Ascending aorta (tissue), 2 donors: ENCODE measurements at places on chromosomes 16 and 17.

GRCh38 chr17:43092901-43093300, 32.3 kb downstream of the BRCA1 start:
- no peak for DNase-seq

DNA sequence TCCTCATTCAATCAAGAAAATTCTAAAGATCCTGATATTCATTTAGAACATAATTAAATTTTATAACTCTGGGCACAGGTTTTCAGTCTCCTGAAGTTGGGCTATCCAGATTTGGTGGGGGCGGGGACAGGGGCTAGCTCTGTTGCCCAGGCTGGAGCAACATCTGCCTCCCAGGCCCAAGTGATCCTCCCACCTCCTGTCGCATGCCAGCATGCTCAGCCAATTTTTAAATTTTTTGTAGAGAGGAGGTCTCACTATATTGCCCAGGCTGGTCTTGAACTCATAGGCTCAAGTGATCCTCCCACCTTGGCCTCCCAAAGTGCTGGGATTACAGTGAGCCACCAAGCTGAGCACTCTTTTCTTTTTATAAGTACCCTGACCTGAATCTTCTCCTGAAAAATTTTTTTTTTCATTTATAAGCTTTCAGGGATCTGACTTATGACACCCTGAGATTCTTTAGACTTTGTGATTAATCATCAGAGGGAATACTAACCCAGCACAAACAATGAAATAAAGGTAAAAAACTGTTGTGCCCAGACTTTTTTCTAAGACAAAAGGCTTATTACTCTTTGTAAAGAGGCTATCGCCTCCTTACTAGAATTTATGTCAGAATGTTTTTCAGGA, 62.6 kb downstream of the TUBD1 start:
- DNase-seq: no peak

DNA sequence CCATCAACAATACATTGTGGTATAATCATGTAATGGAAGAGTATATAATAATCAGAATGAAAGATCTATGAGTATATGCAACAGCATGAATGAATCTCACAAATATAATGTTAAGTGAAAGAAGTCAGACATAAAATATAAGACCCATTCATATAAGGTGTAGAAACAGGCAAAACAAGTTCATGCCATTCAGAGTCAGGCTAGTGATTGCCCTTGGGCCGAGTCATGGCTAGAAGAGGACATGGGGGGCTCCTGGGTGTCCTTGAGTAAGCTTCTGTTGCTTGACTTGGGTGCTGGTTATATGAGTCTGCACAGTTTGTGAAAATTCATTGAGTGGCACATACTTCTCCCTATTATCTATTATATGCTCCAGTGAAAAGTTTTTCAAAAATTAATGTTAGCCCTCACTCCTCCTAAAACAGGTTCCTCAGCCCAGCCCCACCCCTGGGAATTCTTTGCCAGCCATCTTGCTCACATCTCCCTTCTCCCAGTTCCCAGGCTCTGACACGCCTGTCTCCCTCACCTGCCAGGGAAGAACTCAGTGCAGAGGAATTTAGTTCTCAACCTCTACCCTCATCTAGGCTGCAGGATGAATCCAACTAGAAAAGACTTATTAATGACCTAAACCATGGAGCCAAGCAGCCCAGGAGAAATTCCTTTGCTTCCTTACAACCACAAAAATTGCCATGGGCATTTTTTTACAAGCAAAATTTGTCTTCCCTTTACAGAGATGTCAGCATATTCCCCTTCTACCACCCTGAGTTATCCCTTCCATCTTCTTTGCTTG, 52.4 kb upstream of the NFAT5 start:
- DNase-seq: no peak

DNA sequence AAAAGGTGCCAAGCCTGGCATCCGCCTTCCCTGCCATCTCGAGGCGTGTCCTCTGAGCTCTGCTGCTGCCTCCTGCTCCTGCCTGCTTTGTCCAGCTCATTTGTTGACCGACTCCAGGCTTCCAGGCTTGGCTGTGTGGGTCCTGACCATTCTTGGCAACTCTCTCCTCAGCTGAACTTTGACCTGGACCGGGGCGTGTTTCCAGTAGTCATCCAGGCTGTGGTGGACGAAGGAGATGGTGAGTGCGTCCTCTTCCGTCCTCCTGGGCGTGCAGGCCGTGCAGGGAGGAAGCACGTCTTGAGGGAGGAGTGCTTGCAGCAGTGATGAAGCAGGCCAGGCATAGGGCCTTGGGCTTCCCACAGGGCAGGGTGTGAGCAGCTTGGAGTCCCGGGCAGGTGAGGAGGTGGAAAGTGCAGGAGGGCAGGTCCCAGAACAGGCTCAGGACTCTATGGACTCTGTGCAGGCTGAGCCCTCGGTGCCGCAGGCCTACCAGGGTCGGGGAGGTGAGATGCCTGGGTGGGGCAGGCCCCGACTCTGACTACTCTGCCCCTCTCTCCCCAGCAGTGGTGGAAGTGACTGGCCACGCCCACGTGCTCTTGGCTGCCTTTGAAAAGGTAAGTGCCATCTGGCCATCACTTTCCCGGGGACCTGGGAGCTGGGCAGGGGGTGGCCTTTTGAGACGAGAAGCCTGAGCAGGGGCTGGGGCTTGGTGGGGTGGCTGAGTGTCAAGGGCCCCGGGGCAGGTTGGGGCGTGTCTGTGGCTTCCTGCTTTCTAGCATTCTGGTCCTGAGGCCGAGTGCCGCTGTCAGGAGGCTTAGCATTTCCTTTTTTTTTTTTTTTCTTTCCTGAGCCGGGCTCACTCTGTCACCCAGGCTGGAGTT, 28.6 kb upstream of the NUDT16L1 start:
- no peak for DNase-seq

DNA sequence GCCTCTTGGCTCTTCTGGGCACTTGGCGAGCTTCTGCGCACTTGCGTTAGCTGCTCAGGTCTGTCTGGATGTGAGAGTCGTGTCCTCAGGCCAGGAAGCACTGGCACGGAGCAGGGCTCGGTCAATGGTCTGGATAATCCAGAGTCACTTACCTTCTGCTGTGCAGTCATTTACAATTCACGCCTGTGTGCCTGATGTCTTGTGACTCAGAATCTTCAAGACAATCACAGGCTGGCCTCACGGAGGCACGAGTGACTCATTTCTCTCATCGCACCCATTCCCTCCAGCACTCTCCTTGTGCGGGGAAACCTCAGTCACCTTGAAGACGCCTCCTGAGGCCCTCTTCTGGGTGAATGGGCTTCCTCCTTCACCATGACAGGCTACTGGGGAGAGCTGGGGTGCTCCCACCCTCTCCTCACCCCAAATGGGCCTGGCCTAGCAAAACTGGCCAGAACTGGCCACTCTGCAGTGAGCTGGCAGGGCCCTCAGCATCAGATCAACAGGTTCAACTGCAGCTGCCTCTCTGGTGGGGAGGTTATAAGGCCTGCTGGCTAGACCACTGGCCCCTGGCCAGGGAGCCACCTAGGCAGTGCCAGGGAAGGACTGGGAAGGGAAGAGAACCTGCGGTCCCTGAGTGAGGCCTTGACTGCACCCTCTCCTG, 1.9 kb upstream of the CAPN15 start:
- DNase-seq: no peak

- no peak for DNase-seq
Measured at GRCh38 chr17:69606142-69606800, 191.8 kb downstream of the MAP2K6 start.

DNA sequence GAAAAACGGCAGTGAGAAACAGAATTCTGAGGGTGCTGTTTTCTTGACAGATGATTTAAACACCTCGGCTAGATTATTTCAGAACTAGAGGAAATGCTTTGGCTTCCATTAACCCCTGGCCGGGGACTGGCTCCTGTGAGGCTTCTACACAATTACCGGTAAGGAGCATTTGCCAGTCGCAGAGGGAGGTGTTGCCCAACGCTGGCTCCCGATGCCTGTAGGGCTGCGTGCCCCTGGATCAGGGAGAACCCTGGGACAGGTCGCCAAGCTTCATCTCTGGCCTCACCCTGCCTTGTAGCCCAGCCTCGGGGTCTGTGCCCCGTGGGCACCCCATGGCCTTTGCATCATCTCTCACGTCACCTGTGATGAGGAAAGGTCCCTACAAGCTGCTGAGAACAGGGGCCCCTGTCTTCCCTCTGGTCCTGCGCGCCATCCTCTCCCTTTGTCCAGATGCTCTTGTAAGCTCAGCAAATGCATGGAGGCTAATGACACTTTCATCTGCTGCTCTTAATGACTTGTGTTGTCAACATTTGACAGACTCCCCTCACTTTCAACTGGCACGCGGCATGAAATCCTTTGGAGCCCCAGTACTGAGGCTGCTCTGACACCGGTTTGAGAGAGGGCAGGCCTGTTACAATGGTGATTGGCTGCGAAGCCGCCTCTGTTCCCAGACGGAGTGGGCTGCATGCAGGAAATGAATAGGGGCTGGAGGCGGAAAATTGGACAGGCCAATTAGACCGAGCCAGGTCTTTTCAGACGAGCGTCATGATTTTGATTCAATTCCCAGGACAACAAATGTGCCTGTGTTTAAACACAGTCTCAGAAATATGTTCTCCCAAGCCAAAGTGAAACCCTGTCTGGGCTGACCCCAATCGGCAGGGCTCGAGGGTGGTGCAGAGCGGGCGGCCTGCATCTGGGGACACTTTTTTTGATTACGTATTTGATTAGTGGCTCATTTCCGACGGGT, 85.5 kb upstream of the DOC2B start:
- peak; percentile 75 for DNase-seq

GRCh38 chr16:35207059-35207999, 1747.9 kb downstream of the TP53TG3F start:
- no peak for DNase-seq

GRCh38 chr17:56173958-56174835, 20.9 kb downstream of the ANKFN1 start:
- no peak for DNase-seq

GRCh38 chr17:48128400-48128799, 20.8 kb downstream of the SNX11 start:
- no peak for DNase-seq

DNA sequence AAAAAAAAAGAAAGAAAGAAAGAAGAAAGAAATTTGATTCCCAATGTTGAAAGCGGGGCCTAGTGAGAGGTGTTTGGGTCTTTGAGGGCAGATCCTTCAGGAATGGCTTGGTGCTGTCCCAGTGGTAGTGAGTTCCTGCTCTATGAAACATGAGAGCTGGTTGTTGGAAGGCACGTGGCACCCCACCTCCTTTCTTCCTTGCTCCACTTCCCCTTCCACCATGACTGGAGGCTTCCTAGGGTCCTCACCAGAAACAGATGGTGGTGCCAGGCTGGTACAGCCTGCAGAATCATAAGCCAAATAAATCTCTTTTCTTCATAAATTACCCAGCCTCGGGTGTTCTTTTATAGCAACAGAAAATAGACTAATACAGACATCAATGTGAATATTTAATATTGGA, 147.3 kb upstream of the KCNJ18 start:
- DNase-seq: no peak

DNA sequence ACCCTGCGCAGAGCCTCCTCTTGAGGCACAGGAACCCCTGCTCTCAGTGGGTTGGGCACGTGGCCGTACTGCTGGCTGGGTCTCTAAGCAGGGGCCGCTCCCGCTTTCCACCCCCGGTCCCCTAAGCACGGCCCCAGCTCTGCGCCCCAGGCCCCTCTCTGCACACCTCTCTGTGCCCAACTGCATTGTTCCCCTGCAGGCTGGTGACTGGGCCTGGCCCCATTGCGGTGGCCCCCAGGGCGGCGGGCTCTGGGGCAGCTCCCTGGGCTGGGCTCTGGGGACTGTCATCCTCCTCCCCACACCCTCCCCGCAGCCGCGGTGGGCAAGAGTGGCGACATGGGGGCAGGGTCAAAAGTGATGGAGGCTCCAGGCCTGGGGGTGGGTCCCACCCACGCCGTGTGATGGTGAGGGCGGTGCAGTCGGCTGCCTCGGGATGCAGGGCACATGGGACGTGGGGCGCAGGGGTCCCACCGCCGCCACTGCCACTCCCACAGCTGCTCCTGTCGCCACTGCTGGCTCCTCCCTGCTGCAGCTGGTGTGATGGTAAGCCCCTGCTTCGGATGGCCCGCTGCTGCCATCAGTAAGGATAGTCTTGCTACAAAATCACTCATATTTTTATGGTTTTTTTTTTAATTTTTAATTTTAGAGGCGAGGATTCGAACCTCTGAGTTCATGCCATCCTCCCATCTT, 15.2 kb upstream of the ITGB3 start:
- no peak for DNase-seq

- DNase-seq: no peak
Measured at GRCh38 chr16:62041401-62041800, 5.2 kb upstream of the CDH8 start.

- DNase-seq: no peak
Measured at GRCh38 chr16:3642397-3643094, 11.9 kb upstream of the DNASE1 start.

DNA sequence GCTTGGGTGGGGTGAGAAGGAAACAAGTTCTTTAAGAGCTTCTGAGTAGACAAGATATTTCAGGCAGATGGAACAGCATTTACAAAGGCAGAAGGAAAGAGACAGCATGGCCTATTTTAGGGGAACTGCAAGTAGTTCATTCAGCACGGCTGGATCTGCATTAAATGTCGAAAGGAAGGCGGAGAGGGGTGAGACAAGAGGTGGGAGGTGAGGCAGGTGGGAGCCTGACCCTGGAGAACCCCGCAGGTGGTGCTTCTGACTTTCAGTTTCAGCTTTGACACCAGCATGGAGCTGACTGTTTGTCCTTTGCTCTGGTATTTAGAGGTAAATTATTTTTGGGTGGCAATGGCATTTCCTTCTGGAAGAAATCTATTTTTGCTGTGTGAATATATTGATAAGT, 194.8 kb downstream of the HS3ST4 start:
- no peak for DNase-seq

DNA sequence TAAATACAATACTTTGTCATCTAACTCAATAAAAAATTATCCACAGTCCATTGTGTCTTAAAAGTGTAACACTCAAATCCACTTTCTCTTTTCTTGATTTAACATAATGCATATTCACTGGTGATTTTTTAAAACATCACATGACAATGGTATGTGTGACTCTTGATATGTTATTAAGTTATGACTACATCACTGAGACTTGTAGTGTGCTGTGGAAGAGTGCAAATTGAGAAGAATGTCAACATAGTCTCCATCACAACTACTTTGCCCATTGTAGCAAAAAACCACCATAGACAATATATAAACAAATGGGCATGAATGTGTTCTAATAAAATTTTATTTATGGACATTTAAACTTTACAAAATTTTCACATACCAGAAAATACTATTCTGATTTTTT, 380.7 kb upstream of the PMFBP1 start:
- no peak for DNase-seq

- DNase-seq: peak; percentile 95
Measured at GRCh38 chr17:71976011-71976649, 144.7 kb upstream of the SOX9 start.

DNA sequence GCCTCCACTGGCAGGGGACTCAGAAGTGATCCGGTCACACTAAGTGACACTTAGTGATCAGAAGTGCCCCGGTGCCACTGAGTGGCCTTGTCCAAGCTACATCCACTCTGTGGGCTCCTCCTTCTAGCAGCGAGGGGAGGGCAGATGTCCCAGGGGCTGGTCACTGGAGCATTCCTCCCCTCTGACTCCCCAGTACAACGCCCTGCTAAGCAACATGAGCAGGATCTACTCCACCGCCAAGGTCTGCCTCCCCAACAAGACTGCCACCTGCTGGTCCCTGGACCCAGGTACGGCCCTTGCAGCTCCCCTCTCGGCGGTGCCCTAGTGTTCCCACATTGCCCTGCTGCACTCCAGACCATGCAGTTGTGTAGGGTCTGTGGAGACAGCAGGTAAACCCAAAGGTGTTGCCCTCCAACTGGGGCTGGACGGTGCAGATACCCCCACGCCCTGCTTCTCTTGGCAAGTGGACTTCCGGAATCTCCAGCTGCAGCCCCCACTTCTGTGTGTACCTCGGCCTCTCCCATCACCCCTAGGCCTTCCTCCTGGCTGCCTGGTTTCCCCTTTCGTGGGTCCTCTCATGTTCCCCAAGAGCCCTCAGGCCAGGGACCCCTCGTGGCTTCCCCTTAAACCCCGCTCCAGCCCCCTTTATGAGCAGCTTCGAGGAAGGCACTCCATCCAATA, 2.1 kb downstream of the ACE start:
- no peak for DNase-seq
